ENCODE measurements at places on chromosomes 1 and 21.

DNA sequence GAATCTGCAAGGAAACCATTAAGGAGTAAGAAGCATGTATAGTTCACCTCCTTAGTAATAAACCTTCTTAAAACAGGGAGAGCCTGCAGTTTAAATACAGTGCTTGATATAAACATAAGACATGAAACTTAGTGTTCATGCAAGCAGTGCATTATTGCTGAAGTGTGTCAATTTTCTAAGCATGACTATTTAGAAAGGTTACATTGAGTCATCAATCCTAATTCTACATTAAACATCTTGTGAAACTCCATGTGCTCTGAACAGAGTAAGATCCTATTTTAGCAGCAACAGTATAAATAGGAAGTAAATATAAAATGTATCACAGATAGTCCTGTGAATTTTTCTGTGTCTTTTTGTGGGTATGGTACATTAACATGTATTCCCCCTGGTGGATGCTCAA, 135.5 kb downstream of the ESRRG start:
- H3K27me3 ChIP-seq = no peaks in the 10 kb centered on the region
- H3K36me3 ChIP-seq = no peaks in the 10 kb centered on the region
- no peak overlapping the region for H3K27ac ChIP-seq
- DNase-seq = no peak
- H3K4me3 ChIP-seq = no peak overlapping the region

GRCh38 chr21:45190013-45190412, 97.7 kb downstream of the POFUT2 start:
- DNase-seq = no peak
- no peak overlapping the region for H3K27ac ChIP-seq
- peaks cover 55% of the 10 kb centered on the region for H3K36me3 ChIP-seq
- H3K4me3 ChIP-seq = no peak overlapping the region

GRCh38 chr1:113846391-113847035, 25.0 kb downstream of the PTPN22 start:
- no peak overlapping the region for H3K27ac ChIP-seq
- no peak for DNase-seq
- H3K36me3 ChIP-seq = peaks cover 35% of the 10 kb centered on the region
- peaks cover 3% of the 10 kb centered on the region for H3K4me1 ChIP-seq

DNA sequence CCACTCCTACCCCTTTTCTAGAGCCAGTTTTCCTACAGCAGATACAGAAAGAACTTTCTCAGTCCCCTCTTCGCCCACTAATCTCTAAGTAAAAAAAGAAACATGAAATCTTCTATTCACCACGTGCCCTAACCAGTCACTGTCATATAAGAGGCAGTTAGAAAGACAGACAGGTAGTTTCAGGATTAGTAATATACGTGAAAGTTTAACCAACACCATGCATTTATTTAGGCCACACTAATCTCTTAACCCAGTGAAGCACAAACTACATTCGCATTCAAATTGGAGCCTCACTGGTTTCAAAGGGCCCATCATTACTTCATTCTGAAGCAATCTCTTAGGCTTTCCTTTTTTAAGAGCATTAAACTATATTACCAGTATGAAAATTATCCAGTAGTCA, 10.1 kb downstream of the GPATCH2 start:
- no peak overlapping the region for H3K27ac ChIP-seq
- no peaks in the 10 kb centered on the region for H3K4me1 ChIP-seq
- no peak for DNase-seq
- H3K36me3 ChIP-seq = peaks cover 11% of the 10 kb centered on the region

GRCh38 chr1:212700892-212701819, 1.5 kb upstream of the BATF3 start:
- peaks cover 13% of the 10 kb centered on the region for H3K4me1 ChIP-seq
- peak overlapping the region; percentile 64 for H3K4me3 ChIP-seq
- H3K27ac ChIP-seq = peak overlapping the region; percentile 44
- no peaks in the 10 kb centered on the region for H3K36me3 ChIP-seq

DNA sequence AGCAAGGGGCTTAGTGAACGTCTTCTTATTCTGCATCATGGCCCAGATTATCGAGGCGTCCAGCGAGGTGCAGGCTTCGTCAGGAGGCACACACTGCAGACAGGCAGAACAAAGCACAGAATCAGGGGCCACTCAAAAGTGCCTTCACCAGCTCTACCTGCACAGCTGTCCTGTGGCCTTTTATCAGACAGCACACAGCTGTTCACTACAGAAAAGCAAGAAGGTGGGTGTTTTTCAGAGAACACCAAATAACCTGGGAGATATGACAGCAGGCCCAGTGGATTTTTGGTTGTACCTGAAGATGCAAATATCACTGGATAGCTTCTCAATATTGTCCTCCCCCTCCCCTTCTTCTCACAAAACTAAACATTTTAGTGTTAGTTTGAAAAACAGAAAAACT, 177.3 kb downstream of the TGFBR3 start:
- H3K4me3 ChIP-seq = no peak overlapping the region
- H3K27ac ChIP-seq = no peak overlapping the region
- DNase-seq = no peak
- peaks cover 13% of the 10 kb centered on the region for H3K4me1 ChIP-seq
